Hematopoietic multipotent progenitor cell treated with erythropoietin and hydrocortisone succinate and interleukin-3 and kit ligand, for 17 days (in vitro differentiated cells): ENCODE measurements at places on chromosomes 5 and 9.
A peak's percentile ranks its signal among the peaks of the same experiment; 100 is the strongest.

- no peak for DNase-seq
Measured at GRCh38 chr9:35858458-35858857, 11.7 kb downstream of the OR13J1 start.

GRCh38 chr5:37435261-37435660 is 56.1 kb downstream of the WDR70 start:
- no peak for DNase-seq

GRCh38 chr5:149387982-149388381 is 8.9 kb upstream of the IL17B start:
- no peak for DNase-seq

- DNase-seq: peak; percentile 49
Measured at GRCh38 chr9:25678147-25678666, at the start of gene TUSC1. TUSC1 (minus strand) TSS chr9:25678444; CDS start chr9:25678312, 132 bp downstream.

- DNase-seq: no peak
Measured at GRCh38 chr5:10631316-10631996, 67.6 kb downstream of the ANKRD33B start.

DNA sequence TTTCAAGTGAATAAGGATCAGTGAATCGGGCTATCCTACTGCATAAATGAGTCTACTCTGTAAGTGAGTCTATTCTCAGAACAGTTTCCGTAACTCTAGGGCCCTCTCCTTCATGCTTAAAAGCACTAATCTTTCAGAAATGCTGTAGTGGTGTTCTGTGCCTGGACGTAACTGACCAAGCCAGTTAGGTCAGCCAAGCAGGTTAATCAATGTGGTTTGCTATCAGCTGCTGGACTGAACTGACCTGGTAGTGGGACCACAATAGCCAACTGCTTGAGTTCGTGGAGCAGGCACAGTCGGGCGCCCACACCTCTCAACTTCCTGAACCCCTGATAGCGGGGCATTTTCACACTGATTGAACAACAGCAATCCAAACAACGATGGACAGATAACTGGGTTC is 6.8 kb downstream of the SLC1A3 start:
- no peak for DNase-seq

DNA sequence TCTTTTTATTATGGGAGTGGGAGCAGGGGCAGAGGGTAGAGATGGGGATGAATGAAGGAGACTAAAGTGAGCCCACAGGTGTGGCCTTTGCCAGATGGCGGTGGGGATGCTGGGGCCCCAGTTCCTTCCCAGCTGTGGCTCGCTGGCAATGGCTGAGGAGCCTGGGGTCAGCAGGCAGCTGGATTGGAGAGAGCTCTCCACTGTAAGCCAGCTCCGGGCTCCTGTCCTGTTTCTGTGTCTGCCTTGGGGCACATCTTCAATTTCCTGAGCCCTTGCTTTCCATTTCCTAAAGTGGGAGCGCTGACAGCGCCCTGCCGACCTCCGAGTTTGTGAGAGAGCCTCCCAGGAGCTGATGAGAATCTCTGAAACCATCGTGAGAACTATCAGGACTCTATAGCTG is 75.6 kb upstream of the SPRY4 start:
- DNase-seq: no peak

DNA sequence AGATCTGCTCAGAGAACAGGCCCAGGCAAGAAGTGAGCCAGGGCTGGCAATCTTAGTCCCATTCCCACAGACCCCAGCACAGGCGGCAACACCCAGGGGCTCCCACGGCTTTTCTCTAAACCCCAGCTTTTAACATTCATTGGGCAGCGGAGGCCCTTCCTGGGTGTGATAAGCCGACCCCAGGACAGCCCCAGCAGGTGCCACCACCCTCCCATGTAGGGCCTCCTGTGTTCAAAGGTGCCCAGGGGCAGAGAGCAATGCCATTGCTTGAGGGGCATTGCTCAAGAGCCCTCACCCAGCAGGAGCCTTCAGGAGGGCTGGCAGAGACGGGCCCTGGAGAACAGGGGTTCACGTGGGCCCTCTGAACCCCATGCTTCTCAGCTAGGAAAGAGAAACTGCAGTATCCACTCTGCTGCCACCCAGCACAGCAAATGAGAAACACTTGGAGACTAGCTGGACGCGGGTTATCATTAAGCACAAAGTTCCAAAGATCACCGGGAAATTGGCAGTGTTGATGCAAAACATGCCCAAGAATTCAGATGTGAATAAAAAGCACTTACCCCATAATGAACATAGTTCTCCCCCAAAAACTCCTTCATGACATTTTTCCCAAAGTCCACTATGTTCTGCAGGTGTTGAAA is 13.9 kb downstream of the IPPK start:
- DNase-seq: no peak

GRCh38 chr5:171506951-171507350 is 87.5 kb downstream of the FGF18 start:
- no peak for DNase-seq

DNA sequence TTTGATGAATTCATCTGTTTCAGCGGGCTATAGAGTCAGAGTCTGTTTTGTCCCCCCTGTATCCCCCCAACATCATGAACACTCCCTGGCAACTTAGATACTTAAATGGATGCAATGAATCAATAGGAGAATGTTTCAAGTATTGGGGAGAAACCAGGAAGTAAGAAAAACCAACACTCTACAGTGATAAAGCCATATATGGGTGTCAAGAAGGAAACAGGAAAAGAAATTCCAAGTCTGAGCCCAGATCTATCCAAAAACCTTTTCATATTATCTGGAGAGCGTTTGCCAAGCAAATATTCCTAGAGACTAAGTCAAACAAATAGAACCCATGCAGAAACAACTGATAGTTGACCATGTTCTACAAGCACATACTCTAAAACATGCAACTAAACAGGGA is 2.3 kb upstream of the GNAQ start:
- DNase-seq: no peak

DNA sequence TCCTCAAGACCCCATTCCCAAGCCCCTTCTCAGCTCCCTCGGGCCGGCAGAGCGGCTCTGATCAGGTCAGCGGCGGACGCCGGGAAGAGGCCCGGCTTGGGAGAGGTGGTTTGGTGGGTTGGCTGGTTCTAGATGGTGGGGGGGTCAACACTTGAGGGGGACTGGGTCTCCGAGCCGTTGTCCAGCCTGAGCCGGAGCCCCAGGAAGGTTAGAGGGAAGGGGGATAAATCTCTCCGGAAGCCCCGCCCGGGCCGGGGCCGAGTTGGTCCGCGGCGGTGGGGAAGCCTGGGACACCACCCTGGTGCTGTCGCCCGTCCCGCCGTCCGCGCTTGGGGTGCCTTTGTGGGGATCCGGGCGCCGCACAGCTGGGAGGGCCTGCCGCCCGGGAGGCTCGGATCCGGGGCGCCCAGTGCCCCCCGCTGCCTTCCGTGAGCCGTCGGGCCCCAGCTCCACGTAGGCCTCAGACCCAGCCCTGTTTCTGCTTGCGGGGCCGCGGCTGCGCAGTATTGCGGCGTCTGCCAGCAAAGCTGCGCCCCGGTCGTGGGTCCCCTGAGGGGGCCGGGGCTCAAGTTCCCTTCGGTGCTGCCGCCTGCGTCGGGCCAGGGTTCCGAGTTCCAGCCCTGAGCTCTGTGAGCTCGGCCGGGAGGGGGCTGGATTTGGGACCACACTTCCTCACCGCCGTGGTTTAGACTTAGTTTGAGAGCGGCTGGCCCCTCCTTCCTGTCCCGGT is 542 bp upstream of the TRIM52 start:
- peak; percentile 81 for DNase-seq

DNA sequence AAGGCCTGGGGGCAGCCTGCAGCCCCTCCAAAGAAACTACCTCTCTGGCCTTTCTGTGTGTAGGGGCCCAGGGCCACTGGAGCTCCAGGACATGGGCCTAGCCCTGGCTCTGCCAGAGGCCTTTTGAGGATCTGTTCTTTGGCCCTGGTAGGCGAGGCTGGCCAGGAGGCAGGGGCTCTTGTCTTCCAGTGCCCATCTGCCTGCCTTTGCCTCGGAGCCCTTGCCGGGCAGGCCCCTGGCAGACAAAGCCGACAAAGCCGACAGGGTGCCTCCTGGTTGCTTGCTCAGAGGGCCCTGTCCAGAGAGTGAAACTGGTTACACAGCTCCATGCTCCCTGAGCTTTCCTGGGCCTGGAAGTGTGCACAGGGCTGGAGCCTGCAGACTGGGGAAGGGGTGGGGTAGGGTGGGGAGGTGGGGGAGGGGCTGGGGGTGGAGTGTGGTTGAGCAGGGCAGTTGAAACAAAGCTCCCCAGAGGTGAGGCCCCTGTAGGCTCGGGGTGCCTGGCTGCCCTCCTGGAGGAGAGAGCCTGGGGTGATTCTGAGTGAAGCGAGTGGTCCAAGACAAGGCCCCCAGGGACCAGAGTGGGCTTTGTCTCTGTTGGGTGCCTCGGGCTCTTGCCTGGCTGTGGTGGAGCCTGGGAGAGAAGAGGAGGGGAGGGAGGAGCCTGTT is 29.3 kb downstream of the PTPA start:
- no peak for DNase-seq

- peak; percentile 44 for DNase-seq
Measured at GRCh38 chr9:101711330-101711941, 27.0 kb downstream of the GRIN3A start.

GRCh38 chr9:16848179-16848578 is 22.3 kb downstream of the BNC2 start:
- DNase-seq: no peak

DNA sequence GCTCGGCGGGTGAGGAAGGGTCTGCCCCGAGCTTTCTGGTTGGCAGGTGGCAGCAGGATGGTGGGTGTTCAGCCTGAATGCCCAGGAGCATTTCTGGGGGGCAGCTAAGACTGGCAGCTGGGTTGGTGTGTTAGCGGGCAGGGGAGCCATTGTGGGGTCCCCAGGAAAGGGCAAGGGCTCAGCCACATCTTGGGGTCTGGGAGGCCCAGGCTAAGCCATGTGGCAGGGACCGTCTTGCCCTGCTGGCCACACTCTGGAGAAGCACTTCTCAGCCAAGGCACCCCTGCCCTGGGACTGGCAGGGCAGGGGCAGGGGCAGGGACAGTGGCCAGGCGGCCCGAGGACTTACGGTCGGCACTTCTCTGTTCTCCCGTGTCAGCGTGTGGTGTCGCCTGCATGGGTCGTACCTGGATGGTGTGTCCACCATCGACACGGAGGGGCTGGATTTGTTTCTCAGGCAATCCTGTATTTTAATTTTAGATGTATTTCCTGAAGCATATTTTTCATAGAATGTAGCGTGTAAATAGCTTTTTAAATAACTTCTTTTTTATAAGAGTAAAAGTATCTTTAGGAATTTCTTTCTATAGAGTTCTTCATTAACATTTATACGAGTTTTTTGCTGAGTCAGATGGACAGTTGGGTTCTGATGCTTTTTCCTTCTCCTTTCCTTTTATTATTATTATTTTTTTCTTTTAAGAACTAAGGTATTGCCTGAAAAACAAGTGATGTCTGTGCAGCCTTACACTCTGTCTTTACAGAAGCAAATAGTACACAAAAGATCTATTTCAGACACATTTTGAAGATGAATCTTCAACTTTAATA is 102.0 kb downstream of the PHF2 start:
- DNase-seq: no peak

DNA sequence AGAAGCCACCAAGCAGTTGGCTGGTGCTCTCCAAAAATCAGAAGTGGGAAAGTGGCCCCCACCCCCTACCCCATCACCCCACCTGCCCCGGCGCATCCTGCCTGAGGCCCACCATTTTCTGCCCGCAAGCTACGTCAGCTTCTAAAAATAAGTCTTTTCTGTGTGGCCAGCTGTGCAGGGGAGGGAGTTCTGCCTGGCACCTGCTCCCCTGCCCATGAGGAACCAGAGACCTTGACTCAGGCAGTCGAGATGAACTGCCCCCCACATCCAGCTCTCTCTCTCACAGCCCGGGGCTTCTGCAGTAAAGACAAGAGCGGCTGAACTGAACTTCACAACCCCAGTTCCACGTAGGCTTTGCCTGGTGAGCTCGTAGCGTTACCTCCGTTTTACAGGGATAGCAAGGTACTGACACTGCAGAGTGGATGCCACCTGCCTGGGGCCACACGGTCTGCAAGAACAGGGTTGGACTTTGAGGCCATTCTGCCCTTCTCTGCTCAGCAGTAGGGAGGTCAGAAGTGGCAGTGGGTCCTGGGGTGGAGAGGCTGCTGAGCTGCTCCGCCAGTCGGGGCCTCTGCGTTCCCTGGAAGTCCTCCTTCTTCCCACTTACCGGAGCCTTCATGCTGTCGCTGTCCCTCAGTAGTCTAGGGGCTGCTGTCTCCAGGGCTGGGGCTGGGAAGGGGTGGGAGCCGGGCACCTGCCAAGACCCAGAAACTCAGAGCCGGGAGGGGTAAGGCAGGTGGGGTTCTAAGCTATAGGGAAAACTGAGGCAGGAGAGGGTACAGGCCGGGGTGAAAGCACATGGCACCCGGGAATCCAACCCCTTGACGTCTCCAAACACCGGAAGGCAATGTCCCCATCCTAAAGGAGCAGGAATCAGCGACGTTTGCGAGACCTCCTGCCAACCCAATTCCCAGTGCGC is 781 bp downstream of the ST6GALNAC4 start:
- peak; percentile 57 for DNase-seq

- no peak for DNase-seq
Measured at GRCh38 chr5:79030663-79031484, 38.6 kb downstream of the DMGDH start.

DNA sequence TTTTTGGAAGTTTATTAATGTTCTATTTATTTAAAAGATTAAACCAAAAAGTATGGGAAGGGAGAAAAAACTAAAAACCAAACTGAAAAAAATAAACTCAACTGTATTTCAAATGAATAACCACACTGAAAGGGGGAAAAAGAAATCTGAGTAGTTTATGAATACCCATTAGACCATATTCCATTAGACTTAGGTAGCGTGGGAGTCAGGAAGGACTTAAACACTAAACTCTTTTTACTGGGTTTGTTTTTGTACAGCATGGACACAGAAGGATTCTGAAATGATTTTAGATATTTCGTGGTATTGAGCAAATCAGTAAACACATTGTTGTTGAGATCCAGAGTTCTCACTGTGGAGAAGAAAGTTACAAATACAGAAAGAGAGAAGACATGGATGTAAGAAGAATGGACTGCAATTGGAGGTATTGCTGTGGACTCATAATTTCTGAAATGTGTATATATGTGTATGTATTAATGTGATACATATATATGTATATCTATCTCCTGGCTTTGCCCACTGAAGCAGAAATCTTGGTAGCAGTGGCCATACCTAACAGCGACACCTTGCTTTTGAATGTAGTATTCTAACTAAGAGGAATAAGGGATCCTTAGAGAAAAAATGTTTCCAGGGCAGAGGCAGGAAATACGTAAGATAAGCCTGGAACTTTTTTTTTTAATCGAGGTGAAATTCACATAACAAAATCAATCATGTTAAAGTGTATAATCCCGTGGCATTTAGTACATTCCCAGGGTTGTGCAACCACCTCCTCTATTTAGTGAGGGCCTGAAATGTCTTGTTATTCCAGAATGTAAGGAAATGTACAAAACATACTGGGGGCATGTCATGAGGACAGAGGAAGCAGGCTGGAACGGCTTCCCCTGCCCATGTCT is 228.8 kb downstream of the SMARCA2 start:
- no peak for DNase-seq

DNA sequence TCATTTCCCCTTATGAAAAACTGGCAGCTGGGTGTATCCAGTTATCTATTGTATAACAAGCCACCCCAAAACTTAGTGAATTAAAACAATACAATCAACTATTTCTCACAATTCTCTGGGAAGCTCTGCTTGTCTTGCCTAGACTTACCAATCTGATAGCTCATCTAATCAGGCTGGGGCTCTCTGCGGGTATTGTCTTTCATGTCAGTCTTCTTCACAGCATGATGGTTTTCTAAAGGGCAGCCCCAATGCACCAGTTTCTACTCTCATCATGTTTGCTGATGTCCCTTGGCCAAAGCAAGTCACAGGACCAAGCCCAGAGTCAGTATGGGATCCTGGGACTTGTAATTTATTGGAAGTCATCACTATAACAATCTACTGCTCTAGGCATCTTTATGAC is 433.5 kb downstream of the KIAA0825 start:
- no peak for DNase-seq

- DNase-seq: no peak
Measured at GRCh38 chr9:134612715-134613114, 28.9 kb upstream of the COL5A1 start.
